Activated CD4-positive, alpha-beta memory T cell treated with anti-CD3 and anti-CD28 coated beads for 36 hours (primary cell): ENCODE measurements at places on chromosomes 1 and 21. TPM values are rescaled to one million over a fixed set of nuclear protein-coding genes. Genes with fewer than 3 reads are reported as not detected.

The CYP4A11 gene
- total RNA-seq, result not detected

The ZNF670 gene
- total RNA-seq, result 4.5 TPM

The TDRD10 gene
- not detected for total RNA-seq

The KPRP gene
- total RNA-seq, result not detected

The GJA9 gene
- total RNA-seq, result not detected

The SERTAD4 gene
- not detected for total RNA-seq

The LMO4 gene
- total RNA-seq, result 23.0 TPM

The H3-3A gene
- 317 TPM for total RNA-seq

The AGMAT gene
- 13.9 TPM for total RNA-seq
